Motor neuron (in vitro differentiated cells): ENCODE measurements at places on chromosomes 12 and 14. TPM values are rescaled to one million over a fixed set of nuclear protein-coding genes. Genes with fewer than 3 reads are reported as not detected.
A peak's percentile ranks its signal among the peaks of the same experiment; 100 is the strongest.

RND1 gene
- total RNA-seq = 3.7 and 4.7 TPM in 2 replicates

DNA sequence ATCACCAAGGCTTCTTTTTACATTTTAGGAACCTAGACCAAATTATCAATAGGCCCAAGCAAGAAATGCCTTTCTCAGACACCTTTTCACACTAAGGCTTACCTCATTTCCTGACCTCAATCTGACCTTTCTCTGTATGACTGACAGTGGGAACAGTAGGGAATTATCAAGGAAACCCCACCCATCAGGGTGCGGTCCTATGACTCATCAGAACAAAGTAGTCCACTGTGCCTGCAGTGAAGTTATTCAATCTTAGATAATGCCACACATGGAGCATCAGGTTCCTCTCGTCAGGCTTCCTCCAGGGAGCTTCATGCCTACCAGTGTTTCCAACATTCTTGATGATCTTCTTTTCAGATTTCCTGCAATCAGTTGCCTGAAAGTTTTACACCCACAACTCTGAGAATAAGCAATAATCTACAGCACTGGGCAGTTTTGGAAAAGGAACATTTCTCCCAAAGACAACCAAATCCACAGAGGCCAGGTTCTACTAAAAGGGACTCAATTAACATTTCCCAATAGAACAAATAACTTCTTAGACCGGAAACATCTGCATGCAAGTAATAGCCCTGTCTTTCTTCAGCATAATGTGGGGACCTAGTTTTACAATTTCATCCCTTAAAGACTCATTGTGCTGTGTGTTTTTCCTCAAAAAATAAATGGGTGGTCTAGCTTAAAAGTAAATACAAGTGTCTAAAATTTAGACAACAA lies 35.9 kb upstream of the TMTC2 start:
- ATAC-seq = peak; percentile 62

- no peak for ATAC-seq
Observed at GRCh38 chr12:83365317-83365716, 678.6 kb downstream of the TMTC2 start.

DNA sequence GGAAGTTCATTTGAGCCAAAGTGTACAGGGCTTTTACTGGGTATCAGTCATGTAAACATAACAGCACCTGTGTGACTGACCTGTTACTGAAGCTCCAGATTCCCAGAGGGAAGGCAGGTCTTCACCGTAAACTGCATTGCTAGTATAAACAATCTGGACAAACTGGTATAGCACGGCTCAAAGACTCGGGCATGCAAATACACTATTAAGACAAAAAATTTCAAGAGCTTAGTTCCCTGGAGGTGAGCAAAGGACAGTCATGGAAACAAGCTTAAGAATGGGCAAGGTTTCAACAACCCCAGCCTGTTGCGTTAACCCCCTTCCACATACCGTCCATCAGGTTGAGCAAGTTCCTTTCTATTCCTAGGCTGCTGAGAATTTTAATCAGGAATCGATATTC lies 9.4 kb downstream of the PARP11 start:
- no peak for ATAC-seq

VRTN gene
- 0.43 and 0.53 TPM in 2 replicates for total RNA-seq

DNA sequence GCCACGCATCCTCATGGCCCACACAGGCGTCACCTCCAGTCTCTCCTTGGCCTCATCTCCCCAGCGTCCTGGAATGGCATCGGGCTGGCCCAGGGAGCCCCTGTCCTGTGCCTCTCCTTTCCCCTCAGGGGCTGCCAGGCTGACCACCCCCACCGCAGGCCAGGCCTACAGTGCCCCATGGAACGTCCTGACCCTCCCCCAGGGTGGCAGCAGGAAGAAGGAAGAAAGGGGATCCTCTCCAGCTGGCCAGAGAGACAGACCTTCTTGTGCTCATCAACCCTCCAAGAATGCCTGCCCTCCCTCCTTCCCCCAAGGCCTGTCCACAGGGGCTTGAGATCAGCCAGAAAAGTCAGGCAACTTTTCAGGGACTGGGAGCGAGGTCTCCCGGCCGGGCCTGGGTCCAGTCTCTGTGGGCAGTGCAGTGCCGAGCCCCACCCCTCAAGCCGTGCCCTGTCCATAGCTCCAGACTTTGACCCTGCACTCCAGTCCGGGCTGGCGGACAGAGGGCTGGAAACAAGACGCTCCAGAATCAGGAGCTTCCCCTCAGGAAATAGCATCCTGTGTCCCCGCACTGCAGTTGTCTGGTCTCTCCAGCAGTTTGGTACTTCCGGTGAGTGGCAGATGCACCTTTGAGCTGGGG lies at the start of gene DAO:
DAO (plus strand) TSS at position 478 of the 640 bp plus-strand sequence. CDS start 4,915 bp downstream, outside the sequence.
- ATAC-seq = no peak

DNA sequence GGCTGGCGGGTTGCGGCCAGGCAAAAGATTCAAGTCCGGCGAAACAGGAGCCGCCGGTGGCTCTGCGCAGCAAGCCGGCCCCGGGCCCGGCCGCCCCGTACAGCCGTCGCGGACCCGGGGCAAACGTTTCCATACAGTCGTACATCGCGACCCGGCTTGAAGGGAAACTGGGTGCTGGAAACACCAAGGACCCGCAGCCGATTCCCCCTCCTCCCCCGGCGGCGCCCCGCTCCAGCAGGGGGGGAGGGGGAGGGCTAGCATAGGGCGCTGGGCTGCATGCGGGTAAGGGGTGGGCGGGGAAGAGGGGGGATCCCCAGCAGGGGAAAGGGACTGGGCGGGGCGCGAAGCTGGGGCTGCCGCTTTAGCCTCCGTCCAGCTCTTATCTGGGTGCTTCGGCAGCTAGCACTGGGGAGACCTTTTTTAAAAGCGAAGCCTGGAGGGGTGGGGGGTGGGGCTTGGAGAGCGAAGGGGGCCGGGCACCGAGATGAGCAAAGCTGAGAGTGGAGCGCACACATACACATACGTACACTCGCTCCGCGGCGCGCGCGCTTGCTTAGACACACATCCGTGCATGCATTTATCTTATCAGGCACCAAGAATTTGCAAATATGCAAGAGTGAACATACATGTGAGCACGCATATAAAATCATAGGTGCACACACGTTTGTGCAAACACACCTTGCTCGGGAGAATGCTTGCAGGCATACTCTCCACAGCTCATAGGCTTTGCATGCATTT lies 11.9 kb downstream of the RARG start:
- ATAC-seq = peak; percentile 8

DNA sequence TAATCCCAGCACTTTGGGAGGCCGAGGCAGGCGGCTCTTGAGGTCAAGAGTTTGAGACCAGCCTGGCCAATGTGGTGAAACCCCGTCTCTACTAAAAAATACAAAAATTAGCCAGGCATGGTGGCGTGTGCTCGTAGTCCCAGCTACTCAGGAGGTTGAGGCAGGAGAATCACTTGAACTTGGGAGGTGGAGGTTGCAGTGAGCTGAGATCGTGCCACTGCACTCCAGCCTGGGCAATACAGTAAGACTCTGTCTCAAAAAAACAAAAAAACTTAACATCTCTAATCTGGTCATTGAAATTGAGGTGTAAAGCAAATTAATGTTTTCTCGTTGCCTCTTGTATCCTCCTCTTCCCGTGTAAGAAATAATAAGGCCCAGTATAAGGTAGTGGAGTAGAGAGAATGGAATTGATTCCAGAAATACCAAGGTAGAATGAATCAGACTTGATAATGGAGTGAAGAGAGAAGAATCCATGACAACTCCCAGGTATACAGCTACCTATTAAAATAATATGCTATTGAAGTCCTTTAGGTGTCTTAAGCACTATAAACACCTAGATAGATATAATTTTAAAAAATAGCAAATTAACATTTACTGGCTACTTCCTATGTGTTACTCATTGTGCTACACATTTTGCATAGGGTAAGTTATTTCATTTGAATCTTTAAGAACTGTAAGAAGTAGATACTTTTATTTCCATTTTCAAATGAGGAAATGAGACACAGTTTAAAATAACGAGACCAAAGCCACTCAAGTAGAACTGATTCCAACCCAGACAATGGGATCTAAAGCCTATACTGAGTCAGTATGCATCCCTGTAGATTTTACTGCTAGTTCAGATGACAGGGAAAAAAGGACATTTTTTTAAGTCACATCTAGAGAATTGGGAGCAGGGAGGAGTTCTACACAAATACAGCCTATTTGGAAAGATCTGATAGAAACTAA lies 23.2 kb downstream of the RAP1B start:
- ATAC-seq = no peak

GDF3 gene
- total RNA-seq = 0.58 TPM in 1 of 2 replicates, not detected in the other

MIP gene
- total RNA-seq = 0.16 and 0.44 TPM in 2 replicates

ASB2 gene
- 0.07 and 0.15 TPM in 2 replicates for total RNA-seq

KRT79 gene
- total RNA-seq = 0.34 TPM in 1 of 2 replicates, not detected in the other

DNA sequence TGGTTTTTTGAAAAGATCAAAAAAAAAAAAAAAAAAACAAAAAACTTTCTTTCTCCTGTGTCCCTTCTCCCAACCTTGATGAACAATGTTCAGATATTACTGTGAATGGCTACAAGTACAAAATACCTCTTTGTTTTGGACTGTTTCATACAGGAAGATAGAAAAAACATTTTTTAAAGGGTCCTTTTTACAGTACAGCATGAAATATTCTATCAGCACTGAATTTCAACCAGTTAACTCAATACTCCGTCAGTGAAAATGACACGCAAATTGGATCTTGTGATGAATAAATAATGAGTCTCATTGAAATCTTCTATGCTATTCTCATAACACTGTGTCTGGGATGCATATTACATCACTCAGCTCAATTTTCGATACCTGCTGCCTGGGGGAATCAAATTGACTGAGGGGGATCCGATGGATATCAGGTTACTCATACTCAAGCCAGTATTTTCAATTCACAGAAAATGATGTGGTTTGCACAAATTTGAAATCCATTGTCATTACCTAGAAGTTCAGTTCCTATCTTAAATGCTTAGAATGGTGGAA lies 179.6 kb downstream of the TMTC2 start:
- no peak for ATAC-seq

GRCh38 chr12:116121453-116121871 lies 156.0 kb downstream of the MED13L start:
- ATAC-seq = peak; percentile 33

DNA sequence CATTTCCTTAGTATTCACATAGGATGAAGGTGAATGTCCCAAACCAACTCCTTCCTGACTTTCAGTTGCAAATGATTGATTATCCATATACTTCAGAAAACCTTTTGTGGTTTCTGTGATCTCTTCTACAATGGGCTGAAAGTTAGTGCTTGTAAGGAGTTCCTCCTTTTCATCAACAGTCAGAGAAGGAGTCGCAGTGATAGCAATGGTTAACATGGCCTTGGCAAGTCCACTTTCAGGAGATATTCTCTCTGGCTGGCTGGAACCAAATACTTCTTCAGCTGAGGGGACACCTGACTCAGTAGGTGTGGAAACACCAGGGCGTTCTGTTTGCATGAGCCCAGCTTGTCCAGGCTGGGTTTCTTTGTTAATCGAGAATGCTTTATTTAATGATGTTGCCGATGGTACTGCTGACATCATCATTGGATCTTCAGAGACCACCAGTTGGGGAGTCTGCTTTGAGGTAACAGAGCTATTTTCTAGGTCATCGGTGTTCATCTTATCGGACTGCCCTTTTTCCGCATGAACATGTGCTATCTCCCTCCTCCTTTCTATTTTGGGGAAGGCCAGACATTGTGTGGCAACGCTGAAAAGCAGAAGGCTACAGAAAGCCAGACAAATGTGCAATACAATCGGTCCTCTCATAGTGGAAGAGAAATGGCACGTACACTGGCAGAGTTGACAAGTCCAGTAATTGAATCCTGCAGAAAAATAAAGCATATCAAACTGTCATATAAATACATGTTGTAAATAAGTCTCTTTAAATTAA lies 13.1 kb downstream of the ARMH4 start:
- ATAC-seq = no peak

DNA sequence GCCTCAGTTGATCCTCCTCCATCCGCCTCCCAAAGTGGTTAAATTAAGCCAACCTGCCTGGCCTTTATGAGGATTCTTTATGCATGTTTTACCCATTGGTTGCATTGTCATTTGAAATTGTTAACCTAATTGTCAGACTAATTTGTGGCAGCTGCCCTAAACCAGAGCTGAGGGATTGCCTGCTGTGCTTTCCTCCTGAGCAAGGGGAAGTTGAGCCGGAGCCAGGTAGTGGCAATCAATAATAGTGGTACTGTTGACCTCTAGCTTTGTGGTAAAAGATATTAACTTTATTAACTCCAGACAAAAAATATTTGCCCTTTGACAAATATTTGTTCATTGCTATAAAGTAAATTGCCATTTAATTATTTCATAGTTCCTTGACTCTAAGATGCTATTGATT lies 5.6 kb upstream of the HEBP1 start:
- no peak for ATAC-seq

DNA sequence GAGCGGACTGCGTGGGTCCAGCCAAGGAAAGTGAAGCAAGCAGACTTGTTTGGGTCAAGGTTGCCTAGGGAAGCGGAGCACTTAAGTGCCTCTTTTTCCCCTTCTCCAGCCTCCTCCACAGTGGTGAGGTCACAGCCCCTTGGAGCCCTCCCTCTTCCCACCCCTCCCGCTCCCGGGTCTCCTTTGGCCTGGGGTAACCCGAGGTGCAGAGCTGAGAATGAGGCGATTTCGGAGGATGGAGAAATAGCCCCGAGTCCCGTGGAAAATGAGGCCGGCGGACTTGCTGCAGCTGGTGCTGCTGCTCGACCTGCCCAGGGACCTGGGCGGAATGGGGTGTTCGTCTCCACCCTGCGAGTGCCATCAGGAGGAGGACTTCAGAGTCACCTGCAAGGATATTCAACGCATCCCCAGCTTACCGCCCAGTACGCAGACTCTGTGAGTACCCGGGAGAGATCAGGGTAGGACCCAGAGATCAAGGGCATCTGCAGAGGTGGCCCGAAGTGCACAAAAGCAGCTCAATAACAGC lies at the start of gene TSHR:
TSHR (plus strand) TSS at position 206 of the 526 bp plus-strand sequence; CDS start at position 266, 60 bp downstream.
- peak; percentile 49 for ATAC-seq

DNA sequence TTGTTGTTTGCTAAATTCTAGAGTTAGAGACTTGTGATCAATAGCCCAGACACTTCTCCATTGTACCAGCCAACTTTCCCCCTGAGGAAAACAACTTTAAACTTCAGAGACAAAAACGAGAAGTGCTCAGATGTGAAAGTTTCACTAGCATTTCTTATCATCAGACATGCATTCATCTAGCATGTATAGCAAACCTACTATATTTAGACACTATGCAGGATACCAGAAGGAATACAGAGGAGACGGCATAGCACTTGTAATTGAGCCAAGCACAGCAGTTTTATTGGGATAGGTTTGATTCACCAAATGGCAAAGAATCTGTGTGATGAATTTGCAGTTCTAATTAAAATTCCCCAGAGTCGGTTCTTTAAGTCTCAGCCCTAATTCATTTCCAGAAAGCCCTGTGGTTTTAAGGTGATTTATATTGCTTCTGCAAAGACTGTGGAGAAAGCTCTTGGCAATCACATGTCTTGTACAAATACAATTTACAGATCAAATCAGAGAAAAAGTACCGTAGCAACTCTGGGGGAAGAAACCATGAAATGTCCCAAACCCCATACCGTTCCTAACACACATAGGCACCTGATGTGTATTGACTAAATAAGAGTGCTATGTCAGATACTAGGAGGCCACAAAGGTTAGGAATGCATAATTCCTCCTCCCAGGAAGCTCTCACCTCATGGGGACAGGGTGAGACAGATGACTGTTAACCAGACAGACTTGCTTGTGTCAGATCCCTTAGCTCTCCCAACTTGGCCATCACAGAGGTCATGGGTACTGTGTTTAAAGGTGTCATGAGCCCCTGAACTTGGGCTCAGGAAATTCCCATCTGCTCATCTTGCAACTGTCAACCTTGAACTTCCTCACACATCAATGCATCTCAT lies 69.6 kb upstream of the KRAS start:
- ATAC-seq = peak; percentile 49

- ATAC-seq = no peak
Observed at GRCh38 chr14:81272317-81272716, 51.6 kb upstream of the GTF2A1 start.

TAS2R30 gene
- total RNA-seq = 0.87 and 0.96 TPM in 2 replicates

TSPAN19 gene
- total RNA-seq = 0.62 and 1.2 TPM in 2 replicates

SMAGP gene
- 1.6 and 1.9 TPM in 2 replicates for total RNA-seq

DEPDC4 gene
- 3.7 and 4.6 TPM in 2 replicates for total RNA-seq
